BJ (cell line): ENCODE measurements at places on chromosomes 5 and 9.

DNA sequence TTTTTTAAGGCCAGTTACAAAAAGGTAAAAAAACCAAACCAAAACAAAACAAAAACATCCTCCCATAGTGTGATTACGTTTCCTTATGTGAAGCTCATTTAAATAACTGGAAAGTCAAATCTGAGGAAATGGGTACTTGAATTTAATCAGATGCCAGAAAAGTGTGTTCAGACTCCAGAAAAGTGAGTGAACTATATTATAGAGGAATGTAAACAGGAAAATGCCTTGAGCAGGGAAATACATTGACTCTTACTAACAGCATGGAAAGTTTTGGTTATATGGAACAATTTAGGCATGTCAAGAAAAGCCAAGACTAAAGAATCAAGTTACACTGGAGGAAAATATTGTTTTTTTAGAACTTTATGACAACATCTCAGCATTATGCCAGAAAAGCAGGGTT, 37.8 kb upstream of the RNF20 start:
- no peak for DNase-seq

DNA sequence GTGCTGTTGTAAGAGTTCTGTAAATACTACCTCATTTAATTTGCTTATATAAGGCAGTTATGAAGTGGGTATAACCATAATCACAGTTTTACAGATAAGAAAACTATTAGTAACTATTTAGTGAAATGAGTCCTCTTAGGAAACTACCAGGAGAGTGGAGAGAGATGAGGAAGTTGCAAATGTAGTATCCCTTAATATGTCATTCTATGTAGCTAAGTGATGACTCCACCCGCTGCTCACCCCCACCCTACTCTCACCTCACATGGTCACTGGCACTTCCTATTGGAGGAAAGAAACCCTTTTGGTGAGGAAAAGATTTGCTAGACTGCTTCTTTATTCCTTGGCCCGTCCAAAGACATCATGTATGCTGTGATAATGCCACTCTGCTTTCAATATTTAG, 241.8 kb upstream of the SLC24A2 start:
- DNase-seq, result no peak

- no peak for DNase-seq
These were observed 115.2 kb downstream of the BOD1 start for GRCh38 chr5:173501271-173501670.

DNA sequence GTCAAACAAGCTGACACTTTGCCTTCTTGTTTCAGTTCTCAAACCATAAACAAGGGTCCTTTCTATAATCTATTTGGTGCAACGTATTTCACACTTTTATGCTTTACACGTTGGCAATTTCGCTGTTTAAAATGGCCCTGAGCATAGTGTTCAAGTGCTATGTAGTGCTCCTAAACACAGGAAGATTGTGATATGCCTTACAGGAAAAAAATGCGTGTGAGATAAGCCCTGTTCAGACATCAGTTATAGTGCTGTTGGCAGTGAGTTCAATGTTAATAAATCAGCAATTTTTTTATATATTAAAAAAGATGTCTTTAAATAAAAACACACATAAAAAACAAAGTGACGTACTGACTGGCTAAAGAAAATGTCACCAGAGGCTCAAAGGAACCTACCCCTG, 23.9 kb downstream of the CLINT1 start:
- DNase-seq, result no peak

DNA sequence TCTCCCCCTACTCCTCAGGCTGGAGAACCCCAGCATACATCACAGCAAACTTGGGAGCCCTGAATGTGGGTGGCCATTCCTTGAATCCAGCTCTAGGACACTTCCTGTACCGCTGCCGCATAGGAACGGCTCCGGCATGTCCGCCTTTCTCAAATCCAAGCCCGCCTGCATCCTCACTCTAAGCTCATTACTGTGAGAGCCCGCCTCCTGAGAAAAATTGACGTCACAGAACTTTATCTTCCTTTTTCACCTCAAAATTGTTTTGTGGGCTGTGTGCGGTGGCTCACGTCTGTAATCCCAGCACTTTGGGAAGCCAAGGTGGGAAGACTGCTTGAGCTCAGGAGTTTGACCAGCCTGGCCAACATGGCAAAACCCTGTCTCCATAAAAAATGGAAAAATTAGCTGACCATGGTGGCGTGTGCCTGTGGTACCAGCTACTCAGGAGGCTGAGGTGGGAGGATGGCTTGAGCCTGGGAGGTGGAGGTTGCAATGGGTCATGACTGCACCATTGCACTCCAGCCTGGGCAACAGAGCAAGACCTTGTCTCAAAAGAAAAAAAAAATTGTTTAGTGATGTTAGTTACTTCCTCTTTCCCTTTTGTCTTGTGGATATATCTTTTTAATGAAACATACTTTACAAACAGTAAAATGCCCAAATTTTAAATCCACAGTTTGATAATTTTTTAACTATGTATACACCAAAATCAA, 22.8 kb downstream of the RNF44 start:
- no peak for DNase-seq

DNA sequence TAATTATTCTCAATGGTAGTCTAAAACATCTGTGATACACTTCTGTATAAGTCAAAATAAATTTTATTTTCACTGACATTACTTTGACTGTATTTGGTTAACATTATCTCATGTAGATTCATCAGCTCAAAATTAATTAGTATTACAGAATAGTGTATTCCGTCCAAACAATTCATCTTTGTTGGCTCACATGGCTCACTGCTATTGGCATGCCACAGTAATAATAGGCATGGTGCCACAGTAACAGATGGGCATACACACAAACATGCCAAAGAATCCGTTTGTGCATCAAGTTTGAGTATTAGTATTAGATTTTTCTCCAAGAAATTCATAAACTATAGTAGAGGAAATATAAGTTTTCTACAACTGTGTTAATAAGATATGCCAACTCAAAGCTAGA, 14.2 kb downstream of the AP3B1 start:
- DNase-seq, result no peak
